ENCODE measurements at places on chromosomes 1 and 21.

GRCh38 chr1:184860535-184860934 lies 105.9 kb upstream of the EDEM3 start:
- DNase-seq, result no peak

- no peak for DNase-seq
Measured at GRCh38 chr1:204846546-204846945, 24.1 kb upstream of the NFASC start.

GRCh38 chr1:64864018-64864940 lies 102.1 kb downstream of the JAK1 start:
- DNase-seq, result peak; percentile 34

- no peak for DNase-seq
Measured at GRCh38 chr1:54763816-54764132, 549 bp downstream of the PARS2 start.

GRCh38 chr21:41956926-41957729 lies 3.3 kb upstream of the C2CD2 start:
- DNase-seq, result no peak

DNA sequence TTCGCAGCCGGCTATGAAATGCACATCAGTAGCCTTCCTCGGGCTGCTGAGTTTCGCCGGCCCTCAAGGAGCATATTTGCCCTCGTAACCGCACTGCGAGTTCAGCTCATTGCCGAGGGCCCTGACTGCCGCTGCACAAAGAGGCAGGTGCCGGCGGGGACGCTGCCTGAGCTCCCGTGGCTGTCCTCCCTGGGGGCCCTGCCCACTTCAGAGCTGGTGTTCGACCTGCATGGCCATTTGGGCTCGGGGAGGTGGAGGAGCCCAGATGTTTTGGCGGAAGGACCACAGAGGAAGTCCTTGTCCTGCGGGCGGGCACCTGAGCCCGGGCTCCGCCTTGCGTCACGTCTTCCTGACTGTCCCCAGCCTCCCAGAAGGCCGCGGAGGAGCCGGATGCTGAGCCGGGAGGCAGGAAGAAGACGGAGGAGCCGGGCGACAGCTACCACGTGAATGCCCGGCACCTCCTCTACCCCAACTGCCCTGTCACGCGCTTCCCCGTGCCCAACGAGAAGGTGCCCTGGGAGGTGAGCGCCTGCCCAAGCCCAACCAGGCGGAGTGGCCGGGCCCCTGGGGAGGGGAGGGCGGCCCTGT lies 29.9 kb upstream of the LRRC3 start:
- no peak for DNase-seq

GRCh38 chr1:107000902-107001301 lies 55.6 kb upstream of the PRMT6 start:
- DNase-seq, result no peak

DNA sequence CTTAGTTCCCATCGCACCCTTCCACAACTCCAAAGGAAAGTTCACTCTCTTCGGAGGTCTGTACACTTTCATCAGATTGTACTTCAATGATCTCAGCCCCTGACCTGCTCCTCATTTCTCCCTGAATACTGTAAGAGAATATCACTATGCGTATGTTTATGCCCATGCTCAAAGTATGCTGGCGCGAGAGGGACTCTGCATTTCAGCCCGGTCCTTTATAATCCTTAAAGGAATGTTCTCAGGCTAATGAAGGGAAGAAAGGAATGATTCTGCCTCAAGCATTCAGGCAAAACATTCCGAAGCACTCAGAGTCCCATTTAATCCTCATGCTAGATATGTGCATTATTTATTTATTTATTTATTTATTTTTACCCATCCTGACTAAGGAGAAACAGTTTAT lies 76.8 kb downstream of the PLD5 start:
- DNase-seq, result no peak

DNA sequence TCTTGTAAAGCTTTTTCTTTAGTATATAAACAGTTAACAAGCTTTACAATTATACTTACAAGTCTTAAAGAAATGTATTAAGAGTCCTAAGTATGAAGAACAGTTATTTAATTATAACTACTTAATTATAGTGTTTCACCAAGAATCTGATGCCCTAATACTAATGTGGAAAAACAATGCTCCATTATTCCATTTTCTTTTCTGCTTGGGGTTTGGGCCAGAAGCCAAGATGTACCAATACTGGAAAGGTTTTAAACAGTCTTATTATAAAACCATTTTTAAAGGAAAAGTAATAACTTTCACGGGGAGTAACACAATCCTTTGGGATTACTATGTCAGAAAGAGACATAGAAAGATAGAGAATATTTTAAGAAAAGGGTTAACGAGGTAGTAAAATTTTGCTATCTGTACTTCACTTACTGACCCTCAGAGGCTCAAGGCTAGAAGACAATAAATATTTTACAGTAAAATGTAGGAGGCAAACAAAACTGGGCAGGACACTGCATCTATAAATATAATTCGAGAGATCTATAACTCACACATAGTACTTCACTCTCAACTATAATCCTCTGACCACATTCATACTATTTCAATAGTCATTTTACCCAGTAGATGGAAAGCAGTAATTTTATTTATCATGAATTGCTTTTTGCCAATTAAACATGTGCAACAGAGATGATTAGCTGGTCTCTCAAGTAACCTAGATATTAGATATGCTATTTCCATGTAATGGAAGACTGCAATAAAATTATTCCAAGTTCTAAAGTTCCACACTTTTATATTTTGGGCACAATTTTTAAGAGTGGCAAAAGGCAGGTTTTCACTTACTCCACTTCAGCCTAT lies 63.9 kb downstream of the LTN1 start:
- DNase-seq, result no peak

- DNase-seq, result no peak
Measured at GRCh38 chr1:147912553-147912952, 10.0 kb downstream of the GJA8 start.

GRCh38 chr1:232328486-232329102 lies 301.3 kb downstream of the SIPA1L2 start:
- DNase-seq, result no peak

DNA sequence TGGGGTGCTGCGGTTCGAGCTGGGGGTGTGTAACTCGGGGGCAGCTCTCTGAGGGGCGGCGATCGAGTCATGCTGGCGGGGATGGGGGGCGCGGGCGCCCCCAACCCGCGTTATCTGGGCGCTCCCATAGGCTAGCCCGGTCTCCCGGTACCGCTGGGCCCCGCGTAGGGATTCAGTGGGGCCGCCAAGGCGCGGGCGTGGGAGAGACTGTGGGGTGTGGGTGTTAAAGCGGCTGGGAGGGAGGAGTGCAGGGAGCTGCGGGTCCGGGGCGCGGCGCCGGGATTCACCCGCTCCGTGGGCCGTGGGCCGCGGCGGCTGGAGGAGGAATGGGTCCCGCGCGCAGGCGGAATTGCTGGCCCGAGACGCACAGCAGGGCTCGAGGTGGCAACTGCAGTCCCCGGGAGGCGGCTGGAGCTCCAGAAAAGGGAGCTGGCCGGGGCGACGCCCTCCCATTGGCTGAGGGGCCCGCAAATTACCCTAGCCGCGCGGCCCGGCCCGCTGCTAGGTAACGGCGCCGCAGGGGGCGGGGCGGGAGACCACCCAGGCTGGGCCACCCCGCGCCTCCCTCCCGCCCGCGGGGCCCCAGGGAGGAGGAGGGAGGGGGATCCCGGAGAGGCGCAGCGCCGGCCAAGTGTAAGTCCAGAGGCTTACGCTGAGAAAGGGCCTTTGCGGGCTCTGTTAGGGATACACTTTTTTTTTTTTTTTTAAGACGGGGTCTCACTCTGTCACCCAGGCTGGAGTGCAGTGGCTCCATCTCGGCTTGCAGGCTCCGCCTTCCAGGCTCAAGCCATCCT lies at the start of gene PTCH2:
Gene PTCH2, minus strand, starts transcription at position 392 of the 794 bp plus-strand sequence. Its CDS starts 321 bp downstream, at position 71.
- DNase-seq, result no peak

GRCh38 chr1:232899268-232899667 lies 51.1 kb upstream of the NTPCR start:
- DNase-seq, result no peak

DNA sequence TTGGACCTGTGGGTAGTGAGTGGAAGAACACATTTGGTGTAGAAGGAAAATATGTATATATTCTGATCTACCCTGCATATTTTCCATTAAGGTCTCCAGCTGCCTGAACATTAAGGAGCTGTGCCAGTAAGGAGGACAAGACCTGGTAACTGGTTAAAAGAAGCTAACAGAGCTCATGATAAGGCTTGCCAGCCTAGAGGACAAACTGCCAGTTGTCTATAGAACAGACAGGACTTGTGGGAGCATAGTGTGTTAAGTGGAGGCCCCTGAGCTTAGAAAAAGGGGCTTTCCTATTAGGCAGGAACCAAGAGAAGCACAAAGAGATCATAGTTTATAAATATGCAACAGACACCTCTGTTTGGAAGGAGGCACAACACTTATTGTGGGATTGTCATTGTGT lies 23.0 kb downstream of the DNM3 start:
- no peak for DNase-seq

- no peak for DNase-seq
Measured at GRCh38 chr1:78006521-78006920, 1.8 kb downstream of the DNAJB4 start.

- DNase-seq, result no peak
Measured at GRCh38 chr21:45510466-45510955, 31.7 kb downstream of the SLC19A1 start.

- no peak for DNase-seq
Measured at GRCh38 chr21:31253684-31254083, 90.4 kb downstream of the TIAM1 start.

GRCh38 chr1:19635646-19636045 lies 8.5 kb upstream of the NBL1 start:
- DNase-seq, result no peak

GRCh38 chr1:176225479-176225875 lies 18.4 kb upstream of the COP1 start:
- no peak for DNase-seq

DNA sequence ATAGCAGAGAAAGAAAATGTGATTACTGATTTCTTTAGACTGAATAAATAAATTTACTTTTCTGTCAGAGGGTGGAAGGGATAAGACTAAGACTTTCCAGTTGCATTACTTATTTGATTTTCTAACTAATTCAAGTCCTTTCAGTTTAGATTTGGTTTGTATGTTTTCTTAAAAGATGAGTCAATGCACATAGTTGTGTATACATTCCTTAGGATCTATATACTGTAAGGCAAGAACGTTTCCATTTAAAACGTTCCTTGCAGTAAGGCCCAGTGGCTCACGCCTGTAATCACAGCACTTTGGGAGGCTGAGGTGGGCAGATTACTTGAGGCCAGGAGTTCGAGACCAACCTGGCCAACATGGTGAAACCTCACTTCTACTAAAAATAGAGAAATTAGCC lies 14.5 kb upstream of the SERTAD4 start:
- DNase-seq, result no peak

GRCh38 chr21:14943616-14944015 lies 121.2 kb downstream of the NRIP1 start:
- no peak for DNase-seq

DNA sequence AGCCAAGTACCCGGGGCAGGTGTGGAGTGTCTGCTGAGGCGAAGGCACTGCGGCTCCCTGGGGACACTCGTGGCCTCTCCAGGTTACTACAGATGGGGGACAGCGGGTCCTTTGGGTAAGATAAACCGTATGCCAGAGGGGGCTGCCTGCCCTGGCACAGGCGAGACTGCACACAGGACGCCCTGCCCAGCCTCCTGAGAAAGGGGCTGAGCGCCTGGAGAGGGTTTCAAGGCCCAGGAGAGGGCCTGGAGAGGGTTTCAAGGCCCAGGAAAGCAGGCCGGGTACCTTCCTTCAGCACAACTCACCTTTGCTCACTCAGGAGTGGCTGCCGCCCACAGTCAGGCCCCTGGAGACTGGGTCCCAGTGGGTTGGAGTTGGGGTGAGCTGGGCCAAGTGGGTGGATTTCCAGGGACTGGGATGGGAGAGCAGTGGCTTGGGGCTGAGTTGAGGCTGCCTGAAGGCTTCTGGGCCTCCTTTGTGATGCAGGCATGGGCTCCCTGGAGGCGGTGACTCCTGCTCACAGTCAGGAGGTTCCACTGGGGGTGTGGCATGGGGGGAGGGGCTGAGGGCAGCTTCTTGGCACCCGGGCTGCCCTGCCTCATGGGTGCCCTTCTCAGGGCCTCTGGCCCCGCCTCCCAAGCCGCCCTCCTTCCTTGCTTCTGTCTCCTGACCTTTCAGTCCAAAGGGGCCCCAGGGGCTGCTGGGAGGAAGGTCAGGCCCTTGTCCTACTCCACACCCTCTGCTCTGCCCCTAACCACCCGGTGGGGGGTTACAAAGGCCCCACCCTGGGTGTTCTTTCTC lies at the start of gene MMEL1:
Gene MMEL1, minus strand, starts transcription at position 456 of the 801 bp plus-strand sequence. CDS start 3,532 bp downstream, outside the sequence.
- no peak for DNase-seq

- no peak for DNase-seq
Measured at GRCh38 chr1:4837031-4837600, 182.7 kb downstream of the AJAP1 start.

GRCh38 chr1:208055535-208055934 lies 144.6 kb upstream of the CD34 start:
- no peak for DNase-seq

- DNase-seq, result peak; percentile 8
Measured at GRCh38 chr1:119141020-119141424, 569 bp upstream of the WARS2 start.

DNA sequence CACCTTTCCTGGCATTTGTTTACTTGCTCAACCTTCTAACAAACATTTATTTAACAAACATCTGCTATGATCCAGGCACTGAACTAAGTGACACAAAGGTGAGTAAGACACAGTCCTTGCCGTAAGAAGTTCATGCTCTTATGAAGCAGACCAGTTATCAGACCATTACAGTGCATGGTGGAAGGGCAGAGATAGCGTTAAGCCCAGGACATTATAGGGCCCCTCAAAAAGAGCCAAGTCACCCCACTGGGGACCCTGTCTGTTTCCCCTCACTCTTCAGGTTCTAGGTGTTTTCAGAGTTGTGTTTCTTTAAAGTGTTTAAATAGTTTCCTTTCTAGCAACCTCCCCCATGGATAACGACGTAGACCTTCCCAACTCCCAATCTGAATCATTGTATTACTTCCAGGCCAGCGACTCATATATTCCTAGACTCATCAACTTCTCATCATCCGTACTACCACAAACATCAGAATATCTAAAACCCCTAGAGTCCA lies 39.3 kb downstream of the TCP10L start:
- no peak for DNase-seq

DNA sequence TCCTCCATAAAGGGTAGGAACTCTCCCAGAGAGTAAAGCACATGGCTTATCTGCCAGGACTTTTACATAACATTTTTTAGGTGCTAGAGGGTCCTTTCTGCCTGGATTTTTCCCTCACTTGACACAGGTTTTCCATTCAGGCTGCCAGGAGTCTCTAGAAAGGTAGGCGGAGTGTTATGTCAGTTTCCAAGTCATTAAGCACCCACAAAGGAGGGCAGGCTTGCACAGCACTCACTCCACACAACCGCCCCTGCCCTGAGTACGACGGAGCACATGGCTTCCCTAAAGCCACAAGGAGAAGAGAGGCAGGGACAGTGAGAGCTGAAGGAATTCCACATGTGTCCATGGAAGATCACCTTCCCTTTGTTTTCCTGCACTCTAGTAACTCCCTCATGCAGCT lies 55.7 kb downstream of the CAPZB start:
- no peak for DNase-seq

GRCh38 chr1:68181165-68181556 lies 51.2 kb downstream of the WLS start:
- no peak for DNase-seq

- no peak for DNase-seq
Measured at GRCh38 chr1:8679395-8679800, 138.0 kb downstream of the RERE start.
